ENCODE measurements at places on chromosomes 6 and 20.

- no peak for DNase-seq
Measured at GRCh38 chr20:35627121-35627520, 11.5 kb downstream of the SPAG4 start.

- DNase-seq: no peak
Measured at GRCh38 chr6:96899019-96899418, 1.3 kb upstream of the NDUFAF4 start.

GRCh38 chr20:4344670-4345069 lies 329.3 kb upstream of the RNF24 start:
- no peak for DNase-seq

DNA sequence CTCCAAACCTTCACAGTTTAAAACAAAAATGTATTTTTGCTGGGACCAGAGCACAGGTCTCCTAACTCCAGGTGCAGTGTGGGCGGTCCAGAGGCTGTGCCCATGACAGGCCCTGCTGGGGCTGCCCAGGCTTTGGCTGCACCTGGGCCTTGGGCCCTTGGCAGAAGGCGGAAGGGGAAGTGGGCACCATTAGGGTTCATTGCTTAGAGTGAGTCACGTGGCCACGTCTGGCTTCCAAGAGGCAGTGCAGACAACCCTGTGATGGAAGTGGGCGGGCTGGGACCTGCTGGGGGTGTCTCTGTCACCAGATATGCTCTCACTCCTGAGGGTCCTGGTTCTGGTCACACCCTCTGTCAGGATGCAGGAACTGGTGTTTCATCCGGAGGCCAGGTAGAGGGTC lies 302.2 kb downstream of the QKI start:
- no peak for DNase-seq

DNA sequence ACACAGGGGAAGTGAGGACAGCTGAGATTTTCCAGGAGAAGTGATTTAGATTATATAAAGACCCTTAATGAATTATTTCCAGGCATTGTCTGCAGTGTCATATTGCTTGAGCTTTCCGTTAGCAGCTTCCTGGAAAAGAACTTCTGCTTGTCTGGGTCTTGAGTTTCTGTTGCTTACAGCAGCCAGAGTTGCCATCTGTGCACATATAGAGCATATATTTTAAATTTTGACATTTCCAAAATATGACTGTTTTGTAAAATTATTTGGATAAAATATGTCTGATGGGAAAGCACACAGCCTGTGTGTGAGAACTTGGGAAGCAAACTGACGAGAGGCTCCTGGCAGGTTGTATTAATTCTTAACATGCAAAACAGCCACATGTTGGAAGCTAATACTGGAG lies 21.0 kb upstream of the NKX2-2 start:
- no peak for DNase-seq

DNA sequence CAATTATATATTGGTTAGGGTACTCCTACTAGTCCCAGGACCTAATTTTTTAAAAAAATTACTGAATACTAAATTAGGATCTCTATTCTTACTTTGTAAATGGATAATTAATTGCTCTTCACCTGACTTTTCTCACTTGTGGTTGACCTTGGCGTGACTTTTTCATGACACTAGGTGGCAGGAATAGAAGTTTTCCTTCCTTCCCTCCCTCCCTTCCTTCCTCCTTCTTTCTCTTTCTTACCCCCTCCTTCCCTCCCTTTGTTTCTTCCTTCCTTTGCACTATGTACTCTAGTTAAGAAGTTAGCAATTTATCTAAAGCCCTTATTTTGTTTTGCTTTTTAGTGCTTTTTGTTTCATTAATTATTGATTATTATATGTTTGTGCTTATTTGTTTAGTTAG lies 20.4 kb upstream of the HBS1L start:
- no peak for DNase-seq

DNA sequence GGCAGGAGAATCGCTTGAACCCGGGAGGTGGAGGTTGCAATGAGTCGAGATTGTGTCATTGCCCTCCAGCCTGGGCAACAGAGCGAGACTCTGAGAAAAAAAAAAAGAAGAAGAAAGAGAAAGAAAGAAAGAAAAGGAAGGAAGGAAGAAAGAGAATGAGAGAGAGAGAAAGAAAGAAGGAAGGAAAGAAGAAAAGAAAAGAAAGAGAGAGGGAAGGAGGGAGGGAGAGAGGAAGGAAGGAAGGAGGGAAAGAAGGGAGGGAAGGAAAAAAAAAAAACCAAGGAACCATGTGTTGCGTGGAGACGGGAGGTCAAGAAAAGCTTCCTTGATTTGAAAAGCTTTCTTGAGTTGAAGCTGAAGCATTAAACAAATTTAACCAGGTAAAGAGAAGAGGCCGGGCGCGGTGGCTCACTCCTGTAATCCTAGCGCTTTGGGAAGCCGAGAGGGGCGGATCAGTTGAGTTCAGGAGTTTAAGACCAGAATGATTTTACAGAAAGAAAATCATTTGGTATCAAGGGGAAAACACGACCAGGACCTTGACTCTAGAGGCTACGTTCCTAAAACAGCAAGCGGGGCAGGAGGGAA lies 90.5 kb upstream of the PRSS16 start:
- DNase-seq: no peak

DNA sequence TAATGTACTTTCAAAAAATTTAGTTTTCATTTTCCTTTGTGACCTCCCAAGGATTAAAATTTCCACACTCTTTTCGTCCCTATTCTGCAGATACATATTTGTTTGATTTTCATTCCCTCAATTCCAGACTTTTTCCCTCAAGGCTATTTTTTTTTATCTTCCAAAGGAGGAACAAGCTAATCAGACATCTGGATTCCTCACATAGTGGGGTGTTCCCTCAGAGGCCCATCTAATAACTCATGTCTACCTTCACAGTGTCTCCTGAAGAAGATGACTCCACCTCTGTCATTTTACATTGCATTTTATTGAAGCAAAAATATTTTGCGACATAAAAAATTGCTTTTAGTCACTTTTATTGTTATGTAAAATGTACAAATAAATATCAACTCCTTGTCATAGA lies 122.2 kb downstream of the RFPL4B start:
- DNase-seq: no peak

DNA sequence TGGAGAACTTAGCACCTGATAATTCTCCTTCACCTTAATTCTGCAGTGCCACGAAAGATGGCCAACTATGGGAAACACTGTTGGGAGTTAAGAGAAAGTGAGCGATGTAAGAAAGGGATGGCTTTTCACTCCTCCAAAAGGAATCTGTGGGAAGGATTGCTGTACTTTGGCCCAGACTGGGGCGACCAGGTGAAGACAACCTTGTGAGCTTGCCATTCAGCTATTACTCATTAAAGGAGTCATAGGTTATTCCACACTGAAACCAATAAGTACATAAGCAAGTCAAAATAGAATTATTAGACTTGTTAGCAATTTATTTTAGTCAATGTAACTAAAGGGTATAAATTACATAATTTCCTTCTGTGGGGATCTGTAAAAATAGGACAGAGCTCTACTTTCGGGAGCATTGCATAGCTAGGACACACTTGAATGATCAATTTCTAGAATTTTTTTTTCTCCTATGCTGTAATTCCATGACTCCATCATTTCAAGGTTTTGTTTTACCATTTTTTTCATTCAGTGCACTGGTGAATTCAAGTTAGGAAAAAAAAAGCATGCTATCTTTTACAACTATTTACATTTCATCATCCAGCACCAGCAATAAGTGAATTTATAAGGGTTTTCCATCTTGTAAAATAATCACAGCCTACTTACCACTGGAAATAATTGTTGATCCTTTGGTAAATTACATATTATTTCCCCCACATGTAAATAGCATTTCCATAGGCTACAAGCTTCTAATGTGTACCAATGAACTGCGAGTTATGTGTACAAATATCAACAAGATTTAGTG lies 231.7 kb downstream of the SIM1 start:
- DNase-seq: no peak

DNA sequence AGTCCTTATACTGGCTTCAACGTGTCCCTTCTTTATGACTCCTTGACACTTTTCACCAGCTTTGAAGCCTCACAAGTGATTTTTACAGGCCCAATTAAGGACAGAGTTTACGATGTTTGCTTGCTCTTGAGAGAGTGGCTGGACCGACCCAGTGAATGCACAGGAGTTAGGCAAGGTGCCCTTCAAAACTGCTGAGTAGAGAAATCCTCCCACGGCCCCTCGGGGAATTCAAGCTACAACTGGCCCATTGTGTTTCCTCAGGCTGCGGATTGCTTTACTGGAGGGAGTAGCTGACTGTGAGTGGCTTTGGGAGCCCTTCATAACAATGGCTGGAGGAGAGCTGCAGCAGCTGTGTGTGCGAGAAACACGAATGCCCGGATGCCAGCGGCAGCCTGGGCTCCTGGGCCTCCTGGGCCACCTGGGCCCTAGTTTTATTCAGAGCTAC lies 50.0 kb downstream of the SGK1 start:
- no peak for DNase-seq

GRCh38 chr20:59985864-59986263 lies 27.6 kb downstream of the CDH26 start:
- no peak for DNase-seq

DNA sequence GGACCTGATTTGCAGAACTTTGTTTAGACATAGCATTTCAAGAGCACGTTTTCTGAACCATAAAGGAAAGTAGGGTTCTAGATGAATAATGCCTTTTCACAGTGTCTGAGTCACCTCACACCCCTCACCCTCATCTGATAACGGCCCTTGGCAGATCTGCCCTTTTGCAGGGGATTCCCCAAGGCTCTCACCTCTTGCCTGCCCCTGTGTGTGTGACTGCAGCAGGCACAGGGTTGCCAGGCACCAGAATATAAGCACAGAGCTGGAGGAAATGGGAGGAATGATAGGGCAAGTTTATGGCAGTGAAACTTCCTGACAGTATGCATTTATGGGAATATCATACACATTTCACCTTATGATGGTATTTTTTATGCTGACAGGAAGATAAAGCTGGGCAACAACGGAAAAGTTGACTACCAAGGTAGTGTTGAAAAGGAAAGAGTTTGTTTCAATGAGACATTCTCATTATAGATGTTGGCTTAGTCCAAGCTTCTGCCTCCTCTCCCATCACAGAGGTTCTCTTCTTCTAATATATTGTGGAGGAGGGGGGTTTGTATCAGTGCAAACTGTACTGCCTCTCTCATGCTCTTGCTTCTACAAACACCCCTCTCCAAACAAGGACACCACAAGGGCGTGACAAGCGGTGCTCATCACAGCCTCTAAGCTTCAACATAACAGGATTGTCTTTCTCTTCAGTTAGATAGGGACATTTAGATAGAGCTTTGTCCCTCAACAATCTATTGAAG lies 101.5 kb upstream of the BACH2 start:
- DNase-seq: peak; percentile 41

DNA sequence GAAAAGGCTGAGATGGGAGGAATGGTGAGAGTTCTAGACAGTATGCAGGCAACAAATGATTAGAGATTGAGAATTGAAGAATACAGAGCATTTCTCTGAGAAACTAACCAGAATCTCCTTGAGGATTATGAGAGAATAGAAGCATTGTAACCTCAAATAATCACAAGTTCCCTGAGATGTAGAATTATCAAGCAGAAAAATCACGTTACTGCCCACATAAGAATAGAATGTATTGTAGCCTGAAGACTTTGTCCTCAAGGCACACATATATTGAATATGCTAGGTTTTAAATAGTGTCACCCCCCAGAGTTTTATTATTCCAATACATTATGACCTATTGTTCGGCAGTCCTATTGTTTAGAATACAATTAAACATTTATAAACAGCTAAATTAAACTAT lies 57.2 kb downstream of the CNKSR3 start:
- no peak for DNase-seq

DNA sequence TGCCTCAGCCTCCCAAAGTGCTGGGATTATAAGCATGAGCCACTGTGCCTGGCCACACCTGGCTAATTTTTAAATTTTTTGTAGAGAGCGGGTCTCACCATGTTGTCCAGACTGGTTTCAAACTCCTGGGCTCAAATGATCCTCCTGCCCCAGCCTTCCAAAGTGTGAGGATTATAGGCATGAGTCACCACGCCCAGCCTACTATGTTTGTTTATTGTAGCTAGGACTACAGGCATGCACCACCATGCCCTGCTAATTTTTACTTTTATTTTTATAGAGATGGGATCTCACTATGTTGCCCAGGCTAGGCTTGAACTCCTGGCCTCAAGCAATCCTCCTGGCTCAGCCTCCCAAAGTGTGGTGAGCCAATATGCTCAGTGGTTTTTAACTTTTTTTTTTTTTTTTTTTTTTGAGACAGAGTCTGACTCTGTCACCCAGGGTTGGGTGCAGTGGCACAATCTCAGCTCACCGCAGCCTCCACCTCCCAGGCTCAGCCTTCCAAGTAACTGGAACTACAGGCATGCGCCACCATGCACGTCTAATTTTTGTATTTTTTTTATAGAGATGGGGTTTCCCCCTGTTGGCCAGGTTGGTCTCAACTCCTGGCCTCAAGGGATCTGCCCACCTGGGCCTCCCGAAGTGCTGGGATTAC lies 12.0 kb upstream of the DDX43 start:
- DNase-seq: no peak

DNA sequence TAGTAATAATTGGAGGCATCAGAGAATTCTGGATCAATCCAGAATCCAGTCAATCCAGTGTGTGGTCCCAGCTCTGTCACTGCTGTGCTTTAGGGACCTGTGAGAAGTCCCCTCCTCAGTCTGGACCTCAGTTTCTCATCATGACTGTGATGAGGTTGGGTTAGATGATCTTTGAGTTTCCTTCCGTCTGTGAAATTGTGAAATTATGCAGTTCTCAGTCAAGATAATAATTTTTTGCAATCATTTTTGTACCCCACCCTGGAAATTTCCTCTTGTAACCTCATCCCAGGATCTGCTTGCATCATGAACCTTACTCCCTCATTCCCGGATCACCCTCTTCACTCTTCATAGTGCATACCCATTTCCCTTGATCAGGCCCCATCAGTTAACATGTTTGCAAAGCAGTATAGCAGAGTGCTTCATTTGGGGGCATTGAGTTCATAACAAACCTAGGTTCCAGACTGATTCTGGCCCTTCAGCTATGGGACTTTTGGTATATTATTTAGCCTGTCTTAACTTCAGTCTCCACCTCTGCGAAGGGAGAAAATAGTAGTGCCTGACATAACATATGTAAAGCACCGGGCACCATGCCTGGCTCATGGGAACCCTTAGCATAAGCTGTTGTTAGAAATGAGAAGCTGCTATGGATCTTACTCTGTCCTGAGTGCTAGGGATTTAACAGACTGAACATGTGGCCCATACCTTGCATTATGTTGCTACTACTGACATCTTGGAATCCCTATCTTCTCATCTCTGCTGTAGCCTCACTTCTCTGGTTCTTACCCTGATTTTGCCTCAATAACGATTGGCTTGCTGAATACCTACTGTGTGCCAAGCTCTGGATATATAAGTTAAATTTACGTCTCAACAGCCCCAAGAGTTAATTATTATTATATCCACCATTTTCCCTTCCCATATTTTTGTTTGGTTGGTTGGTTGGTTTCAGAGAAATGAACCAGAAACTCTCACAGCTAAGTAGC lies 1.3 kb downstream of the ZNF76 start:
- DNase-seq: no peak
